Spleen (tissue), 13 donors: ENCODE measurements at places on chromosomes 16 and 17. TPM values are rescaled to one million over a fixed set of nuclear protein-coding genes. Genes with fewer than 3 reads are reported as not detected.

Gene XYLT2
- total RNA-seq: 23.3 TPM

Gene CASKIN1
- not detected for total RNA-seq

Gene TMEM94
- total RNA-seq: 101 TPM

Gene ASB16
- not detected for total RNA-seq

Gene KIF1C
- total RNA-seq: 141 TPM

Gene CDRT4
- 9.3 TPM for total RNA-seq

Gene MYH13
- total RNA-seq: 0.19 TPM

Gene EVPLL
- not detected for total RNA-seq

Gene TBX2
- 57.6 TPM for total RNA-seq

Gene ZACN
- total RNA-seq: not detected

Gene C16orf74
- 31.1 TPM for total RNA-seq

Gene TUBG1
- 32.9 TPM for total RNA-seq

Gene OR1A1
- not detected for total RNA-seq

Gene SEPHS2
- 38.6 TPM for total RNA-seq

Gene KRTAP1-5
- total RNA-seq: not detected

Gene ABCC12
- total RNA-seq: not detected
